AML-193 (cell line): ENCODE measurements at places on chromosomes 5 and 9.

DNA sequence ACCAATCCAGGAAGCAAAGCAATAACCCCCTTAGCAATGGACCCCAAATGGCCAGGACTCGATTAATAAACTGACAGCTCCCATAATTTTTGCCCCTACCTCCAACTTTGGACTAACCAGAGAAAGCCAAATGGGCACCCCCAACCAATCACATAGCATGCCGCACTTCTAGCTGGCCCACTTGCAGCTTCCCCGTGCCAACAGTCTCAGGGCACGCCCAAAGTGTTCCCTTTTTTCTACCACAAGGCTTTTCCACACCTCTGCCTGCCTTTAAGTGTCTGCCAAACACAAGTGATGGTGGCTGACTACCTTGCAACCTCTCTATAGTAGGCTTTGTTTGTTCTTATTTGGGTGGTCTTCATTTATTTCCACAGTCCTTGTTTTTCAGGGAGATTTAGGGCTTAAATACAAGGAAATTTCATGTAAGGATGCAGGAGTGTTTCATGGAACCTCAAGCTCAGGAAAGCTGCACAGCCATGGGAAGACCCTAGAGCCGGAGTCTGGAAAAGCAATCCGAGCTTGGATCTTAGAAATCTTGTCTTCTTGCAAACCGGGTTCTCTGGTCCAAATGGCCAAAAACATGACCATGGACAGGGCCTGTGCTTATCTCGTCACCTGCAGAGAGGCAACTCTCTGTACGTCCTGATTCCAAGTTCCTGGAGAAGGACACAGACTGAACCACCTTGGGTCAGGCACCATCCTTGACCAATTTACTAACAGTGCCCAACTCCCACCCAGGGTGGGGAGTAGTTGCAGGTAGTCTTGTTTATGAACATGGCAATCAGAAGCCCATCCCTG, 89.2 kb downstream of the THBS4 start:
- no peak for DNase-seq

- DNase-seq = no peak
Observed at GRCh38 chr9:7467186-7467585, 332.4 kb downstream of the DMAC1 start.

GRCh38 chr5:80260461-80260860, 4.6 kb upstream of the SERINC5 start:
- no peak for DNase-seq

- DNase-seq = no peak
Observed at GRCh38 chr5:68883436-68883835, 210.4 kb upstream of the SLC30A5 start.

- DNase-seq = no peak
Observed at GRCh38 chr9:134930398-134930797, 12.7 kb upstream of the FCN1 start.

DNA sequence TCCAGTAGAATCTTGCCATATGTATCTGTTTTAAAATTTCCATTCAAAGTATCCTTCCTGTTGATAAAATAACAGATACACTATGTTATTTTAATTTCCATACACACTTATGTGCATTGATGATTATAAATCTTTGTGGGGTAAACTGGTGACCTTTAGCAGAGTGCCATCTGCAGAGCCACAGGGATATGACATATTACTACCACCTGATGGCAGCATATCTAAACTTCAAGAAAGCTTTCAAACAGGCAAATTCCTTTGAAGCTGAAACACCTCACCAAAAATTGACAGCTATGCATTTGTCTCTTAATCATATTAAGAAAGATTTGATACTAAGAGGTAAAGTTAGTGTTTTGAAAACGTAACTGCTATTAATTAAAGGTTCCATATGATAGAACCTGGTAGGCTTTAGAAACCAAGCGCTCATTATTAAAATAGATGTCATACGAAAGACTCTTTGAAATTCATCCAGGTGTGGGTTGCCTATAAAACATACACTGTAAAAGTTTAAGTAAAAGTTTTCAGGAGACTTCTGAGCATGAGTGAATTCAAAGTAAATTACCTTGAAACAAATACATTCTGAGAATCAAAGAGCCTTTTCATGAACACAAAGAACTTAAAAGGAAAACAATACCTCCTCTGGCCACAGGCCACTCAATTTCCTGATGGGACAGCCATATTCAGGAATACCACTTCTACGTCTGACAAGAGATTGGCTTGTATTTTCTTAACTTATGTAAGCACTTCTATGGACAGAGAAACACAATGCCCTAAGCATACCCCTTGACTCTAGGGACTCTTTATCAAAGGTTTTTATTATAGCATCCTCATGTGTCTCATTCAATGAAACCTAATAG, 93.3 kb downstream of the KIAA0825 start:
- peak; percentile 63 for DNase-seq

DNA sequence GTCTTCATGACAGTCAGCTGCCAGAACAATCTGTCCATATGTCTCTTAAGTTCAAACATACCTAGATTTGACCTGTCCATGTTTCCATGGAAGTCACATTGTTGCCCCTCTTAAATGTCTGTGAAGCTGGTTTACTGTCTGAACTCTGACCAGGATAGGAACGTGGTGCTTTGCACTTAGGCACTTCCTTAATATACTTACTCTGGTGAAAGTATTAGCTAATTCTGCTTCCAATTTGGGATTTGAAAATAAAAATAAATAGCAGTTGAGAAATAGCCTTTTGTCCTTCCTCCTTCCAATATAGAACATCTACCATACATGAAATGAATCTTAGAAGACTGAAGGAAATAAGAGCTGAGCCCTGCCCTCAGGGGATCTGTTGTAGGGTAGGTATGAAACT, 524.5 kb upstream of the CLINT1 start:
- DNase-seq = no peak
